ENCODE measurements at places on chromosomes 7 and 10.

DNA sequence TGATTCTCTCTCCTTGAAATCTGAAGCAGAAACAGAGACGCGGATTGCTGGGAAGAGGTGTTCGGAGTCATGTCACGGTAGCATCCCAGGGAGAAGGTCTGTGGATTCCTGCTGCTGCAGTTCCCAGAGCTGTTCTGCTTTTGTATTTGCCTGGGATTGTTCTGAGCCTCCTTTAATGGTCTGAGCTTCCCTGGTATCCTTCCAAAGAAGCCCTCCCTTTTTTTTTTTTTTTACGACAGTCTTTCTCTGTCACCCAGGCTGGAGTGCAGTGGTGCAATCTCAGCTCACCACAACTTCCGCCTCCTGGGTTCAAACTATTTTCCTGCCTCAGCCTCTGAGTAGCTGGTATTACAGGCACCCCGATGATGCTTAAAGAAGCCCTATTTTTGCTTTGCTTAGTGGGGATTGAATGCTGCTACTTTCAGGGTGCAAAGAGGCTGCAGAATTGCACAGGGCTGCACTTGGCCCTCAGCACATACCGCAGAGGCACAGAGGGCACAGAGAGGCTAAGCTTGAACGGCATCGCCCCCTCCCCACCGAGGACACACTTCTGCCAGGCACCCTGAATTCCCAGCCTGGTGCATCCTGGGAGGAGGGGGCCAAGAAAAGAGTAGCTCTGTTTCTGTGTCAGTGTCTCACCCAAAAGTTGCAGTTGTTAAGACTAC is 208.6 kb upstream of the GALNT17 start:
- DNase-seq: no peak

DNA sequence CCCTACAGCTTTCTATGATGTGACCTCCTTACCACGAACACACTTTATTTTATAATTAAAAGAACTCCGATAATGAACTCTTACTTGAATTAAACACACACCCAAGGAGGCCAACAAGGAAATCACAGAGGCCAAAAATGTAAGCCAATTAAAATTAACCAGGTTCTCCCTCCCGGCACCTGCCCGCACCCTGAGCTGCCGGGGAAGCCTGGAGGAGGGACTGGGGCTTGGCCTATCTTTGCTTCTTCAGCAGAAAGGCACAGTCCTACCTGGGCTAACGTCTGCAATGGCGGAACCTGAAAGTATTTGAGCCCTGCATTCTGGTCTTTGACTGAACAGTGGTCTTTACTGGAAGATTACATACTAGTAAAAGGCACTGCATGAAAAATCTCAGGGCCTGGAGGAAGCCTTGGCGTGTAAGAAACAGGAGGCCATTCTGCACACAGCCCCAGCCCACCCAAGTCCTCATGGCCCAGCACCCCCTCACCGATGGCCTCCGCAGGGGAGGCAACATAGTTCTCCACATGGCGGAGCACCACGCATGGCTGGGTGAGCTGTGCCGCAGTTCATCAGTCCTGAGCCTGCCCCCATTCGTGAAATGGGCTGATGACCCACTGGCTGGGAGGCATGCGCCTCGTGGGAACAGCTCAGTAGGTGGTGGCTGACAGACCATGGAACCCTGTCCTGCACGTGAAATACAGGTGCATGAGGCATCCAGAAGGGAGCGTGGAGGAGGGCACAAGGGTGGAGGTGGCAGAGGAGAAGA is 173.8 kb downstream of the PARD3 start:
- no peak for DNase-seq

- no peak for DNase-seq
These were observed 334.4 kb upstream of the CACNA2D1 start for GRCh38 chr7:82778021-82778420.

- DNase-seq: no peak
These were observed 22.4 kb downstream of the GBF1 start for GRCh38 chr10:102267748-102268147.

DNA sequence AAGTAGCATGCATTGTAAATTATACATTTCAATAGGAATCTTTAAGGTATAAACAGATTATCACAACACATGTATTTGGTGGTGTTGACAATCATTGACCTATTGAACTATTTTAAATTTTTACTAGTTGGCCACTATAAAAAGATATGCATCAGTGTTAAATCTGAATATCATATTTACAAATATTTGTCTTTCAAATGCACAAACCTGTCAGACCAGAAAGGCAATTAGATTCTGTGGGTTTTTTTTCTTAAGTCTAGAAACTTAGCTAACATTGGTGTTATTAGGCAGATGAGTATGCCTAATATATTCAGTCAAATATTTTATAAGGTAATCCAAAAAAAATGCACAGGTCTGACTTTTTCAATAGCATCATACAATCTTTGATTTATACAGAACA is 241.4 kb upstream of the DGKB start:
- no peak for DNase-seq

- no peak for DNase-seq
These were observed 50.6 kb upstream of the STEAP4 start for GRCh38 chr7:88357294-88357693.

DNA sequence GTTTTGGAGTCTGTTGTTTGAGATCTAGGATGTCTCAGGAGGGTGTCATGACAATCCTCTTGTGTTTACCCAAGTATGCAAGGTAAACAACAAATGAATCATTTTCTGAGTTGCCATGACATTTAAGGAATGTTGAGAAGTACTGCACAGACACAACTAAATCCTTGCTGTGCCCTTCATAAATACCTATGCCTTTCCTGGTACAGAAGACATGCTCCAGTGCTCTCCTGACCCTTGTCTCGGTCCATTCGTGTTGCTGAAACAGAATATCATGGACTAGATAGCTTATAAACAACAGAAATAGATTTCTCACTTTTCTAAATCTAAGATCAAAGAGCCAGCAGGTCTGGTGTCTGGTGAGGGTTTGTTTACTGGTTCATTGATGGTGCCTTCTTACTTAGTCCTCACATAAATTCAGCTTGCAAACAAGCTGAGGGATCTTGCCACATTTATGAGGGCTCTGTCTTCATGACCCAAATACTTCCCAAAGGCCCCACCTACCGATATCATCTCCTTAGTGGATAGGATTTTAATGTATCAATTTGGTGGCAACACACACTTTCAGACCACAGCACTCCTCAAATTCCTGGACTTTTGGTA is 341.8 kb upstream of the SEMA3A start:
- DNase-seq: no peak

GRCh38 chr10:64039198-64039597 is 518.0 kb downstream of the REEP3 start:
- DNase-seq: no peak

All from type B pancreatic cell (in vitro differentiated cells).